Stimulated activated CD4-positive, alpha-beta T cell treated with anti-CD3 and anti-CD28 coated beads, Interleukin-1b, Interleukin-23, amount 100 ng/mL, for 1 hour (primary cell): ENCODE measurements at places on chromosomes 5 and 9.

DNA sequence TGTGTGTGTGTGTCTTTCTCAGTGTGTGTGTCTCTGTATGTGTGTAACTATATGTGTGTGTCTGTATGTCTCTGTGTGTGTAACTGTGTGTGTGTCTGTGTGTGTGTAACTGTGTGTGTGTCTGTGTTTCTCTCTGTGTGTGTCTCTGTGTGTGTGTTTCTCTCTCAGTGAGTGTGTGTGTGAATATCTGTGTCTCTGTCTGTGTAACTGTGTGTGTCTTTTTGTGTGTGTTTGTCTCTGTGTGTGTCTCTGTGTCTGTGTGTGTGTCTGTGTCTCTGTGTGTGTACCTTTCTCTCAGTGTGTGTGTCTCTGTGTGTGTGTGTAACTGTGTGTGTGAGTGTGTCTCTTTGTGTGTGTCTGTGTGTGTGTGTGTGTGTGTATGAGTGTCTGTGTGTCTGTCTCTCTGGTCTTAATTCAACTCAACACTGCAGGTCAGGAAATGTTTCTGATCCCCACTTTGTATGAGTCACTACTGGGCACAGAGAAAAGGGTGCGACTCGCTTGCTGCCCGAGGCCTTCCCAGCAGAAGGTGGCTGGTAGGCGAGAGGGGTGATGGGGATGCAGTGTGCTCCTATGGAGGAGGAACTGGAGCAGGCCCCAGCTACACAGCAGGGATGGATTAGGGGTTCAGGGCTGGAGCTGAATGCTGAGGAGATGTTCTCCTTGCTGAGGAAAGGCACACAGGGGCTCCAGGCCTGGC, 52.1 kb downstream of the NSG2 start:
- no peak for DNase-seq

- no peak for DNase-seq
Measured at GRCh38 chr5:57094753-57095683, 78.8 kb upstream of the GPBP1 start.

DNA sequence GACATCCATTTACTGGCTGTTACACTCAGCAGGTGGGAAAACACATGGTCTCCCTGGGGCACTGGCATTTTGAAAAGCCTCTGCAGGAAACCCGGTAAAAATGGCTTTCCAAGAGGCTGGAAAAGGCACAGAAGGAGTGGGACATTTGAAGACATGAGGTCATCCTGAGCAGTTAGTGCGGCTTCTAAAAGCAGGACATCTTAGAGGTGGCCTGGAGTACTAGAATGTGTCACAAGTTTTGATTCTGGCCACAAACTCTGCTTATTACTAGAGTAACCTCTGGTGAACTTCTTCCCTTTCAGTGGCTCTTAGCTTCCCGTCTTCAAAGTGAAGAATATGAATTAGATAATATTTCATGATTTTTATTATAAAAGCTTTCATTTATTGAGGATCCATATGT, 423.0 kb upstream of the BRINP1 start:
- no peak for DNase-seq

GRCh38 chr5:127562252-127562651, 44.8 kb downstream of the PRRC1 start:
- no peak for DNase-seq

DNA sequence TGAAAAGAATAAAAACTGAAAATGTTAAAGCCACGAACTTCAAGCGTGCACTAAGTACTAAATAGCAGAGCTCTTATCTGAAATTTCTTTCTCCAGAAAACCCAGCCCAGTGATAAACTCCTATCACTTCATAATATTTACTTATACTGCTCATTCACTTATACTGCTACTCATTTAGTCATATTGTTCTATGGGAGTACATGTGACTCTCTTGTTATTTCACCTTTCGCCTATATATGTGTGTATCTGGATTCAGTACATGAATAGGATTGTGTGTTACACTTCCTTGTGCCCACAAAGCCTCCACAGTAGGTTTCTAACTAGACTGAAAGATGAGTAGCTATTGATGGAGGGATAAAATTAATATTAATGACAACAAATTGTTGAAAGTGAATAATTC, 526.8 kb upstream of the GRAMD2B start:
- no peak for DNase-seq

DNA sequence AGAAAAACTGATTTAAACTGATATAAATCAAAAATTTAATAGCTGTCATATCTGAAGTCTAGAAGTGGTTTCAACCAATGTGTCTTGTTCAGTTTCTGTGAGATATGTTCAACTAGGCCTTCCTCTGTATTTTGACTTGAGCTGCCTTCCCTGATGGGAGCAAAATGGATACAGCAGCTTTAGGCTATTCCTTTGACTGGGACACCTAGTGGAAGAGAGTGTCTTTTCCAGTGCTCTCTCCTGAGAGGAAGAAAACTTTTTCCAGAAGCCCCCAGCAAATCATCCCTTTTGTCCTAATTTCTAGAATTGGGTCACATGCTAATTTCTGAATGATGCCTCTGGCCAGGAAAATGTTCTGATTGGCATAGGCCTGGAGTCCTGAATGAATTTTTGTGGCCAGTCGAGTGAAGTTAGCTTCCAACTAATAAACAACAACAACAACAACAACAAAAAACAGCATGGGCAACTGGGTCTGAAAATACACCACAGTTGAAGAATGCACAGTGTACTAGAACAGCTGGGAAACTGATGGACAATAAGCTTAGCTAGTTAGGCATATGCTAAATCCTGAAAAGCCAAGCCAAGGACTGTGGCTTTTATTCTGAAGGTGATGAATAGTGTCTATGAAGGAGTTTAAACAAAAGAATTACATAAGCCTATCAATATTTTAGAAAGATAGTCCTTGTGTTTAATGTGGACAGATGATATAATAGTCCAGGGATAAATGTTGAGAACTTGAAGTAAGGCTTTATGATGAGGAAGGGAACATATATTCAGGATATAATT, 125.7 kb downstream of the FBN2 start:
- DNase-seq: no peak

GRCh38 chr9:18601956-18602355, 128.0 kb downstream of the ADAMTSL1 start:
- DNase-seq: no peak

- DNase-seq: no peak
Measured at GRCh38 chr9:130947618-130948140, 8.6 kb upstream of the FIBCD1 start.

- no peak for DNase-seq
Measured at GRCh38 chr5:157120102-157120501, 11.3 kb upstream of the HAVCR2 start.

GRCh38 chr9:79763671-79764285, 192.0 kb downstream of the TLE4 start:
- DNase-seq: no peak

DNA sequence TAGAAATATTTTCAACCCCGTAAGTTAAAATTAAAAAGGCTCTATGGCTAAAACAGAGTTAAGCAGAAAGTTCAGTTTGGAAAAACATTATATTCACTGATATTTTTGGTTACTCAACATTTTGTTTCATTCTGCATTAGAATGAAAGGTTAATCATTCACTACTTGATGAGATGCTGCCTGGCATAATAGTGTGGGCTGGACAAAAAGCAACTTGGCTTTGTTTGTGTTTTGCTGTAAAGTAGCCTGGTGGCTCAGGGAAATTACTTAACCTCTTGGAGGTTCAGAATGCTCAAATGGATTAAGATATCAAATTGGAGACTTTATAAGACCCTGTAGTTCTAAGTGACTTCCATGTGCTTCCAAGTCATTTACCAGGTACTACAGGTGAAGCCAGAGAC, 367.4 kb upstream of the TRPC7 start:
- DNase-seq: no peak

DNA sequence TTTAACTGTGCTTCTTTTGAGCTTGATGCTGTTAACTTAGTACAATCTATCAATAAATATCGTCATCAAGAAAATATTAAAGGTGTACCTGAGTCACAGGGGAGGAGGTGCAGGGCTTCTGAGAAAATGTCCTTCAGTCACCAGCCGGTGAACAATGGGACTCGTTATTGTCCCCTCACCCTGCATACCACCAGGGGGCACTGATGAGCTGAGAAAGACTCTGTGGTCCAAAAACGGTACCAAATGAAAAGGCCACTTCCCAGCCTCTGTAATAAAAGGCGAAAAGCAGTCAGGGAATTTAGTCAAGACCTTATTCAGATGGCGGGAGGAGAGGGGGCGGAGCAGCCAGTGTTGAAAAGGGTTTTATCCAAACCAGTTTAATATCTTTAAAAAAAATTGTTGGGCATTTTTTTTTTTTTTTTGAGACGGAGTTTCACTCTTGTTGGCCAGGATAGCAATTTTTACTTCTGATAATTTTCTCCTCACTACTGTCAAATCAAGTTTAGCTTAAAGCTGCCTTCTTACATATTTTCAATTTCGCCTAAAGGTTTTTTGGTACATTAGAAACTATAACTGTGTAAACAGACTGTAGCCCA, 271.9 kb upstream of the ADAMTS16 start:
- DNase-seq: peak; percentile 19

GRCh38 chr5:118146824-118147223, 841.5 kb downstream of the DTWD2 start:
- no peak for DNase-seq

DNA sequence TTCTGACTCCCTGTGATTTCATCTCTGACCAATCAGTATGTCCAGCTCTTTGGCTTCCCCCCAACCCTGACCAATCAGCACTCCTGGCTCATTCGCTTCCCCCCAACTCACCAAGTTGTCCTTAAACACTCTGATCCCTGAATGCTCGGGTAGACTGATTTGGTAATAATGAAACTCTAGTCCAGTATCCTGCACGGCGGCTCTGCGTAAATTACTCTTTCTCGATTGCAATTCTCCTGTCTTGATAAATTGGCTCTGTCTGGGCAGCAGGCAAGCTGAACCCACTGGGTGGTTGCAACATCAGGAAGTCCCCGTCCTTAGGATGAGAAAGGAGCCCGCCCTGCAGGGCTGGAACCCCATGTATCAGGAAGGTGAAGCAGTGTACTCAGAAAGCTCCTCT, 10.4 kb downstream of the FCN2 start:
- DNase-seq: no peak

DNA sequence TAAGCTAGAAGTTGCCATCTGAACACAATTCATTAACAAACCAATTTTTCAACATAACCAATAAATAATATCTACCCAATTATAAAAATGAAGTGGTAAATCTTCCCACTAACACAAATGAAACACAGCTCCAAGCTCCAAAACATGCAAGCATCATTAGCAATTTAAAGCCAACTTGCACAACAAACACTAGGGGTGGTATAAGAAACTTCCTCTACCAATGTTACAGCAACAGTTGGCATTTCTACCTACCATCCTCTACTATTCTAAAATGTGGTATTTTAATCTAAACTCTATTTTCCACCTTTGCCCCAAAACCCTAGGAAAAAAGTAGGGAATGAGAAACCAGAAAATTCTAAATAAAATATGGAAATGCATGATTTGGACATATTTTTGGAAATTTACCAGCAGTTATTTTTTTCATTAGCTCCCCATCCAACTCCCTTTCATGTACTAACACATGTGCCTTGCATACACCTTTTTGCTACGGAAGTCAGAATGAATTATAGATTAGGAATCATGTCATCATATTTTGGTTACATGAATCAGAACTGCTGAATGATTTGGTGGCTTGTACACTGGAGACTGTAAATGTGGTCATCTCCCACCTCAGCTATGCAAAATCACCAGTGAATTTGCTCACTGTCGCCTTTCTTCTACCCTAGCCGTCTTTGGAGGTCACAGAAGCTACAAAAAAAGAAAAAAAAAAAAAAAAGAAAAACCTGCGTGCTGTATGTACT, 4.1 kb downstream of the NR6A1 start:
- no peak for DNase-seq

DNA sequence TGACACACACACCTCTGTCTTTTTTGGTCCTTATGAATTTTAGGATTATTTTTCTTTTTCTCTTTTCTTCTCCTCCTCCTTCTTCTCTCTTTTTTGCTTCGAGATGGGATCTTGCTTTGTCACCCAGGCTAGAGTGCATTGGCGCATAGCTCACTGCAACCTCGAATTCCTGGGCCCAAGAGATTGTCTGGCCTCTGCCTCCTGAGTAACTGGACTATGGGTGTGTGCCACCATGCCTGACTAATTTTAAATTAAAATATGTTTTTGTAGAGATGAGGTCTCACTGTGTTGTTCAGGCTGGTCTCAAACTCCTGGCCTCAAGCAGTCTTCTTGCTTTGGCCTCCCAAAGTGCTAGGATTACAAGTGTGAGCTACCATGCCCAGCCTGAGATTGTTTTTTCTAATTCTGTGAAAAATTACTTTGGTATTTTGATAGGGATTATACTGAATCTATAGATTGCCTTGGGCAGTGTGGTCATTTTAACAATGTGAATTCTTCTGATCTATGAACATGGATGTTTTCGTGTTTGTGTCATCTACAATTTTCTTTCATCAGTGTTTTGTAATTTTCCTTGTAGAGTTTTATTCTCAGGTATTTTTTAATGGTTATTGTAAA, 7.7 kb downstream of the AHRR start:
- no peak for DNase-seq

GRCh38 chr5:172661526-172661925, 20.5 kb downstream of the NEURL1B start:
- DNase-seq: no peak

DNA sequence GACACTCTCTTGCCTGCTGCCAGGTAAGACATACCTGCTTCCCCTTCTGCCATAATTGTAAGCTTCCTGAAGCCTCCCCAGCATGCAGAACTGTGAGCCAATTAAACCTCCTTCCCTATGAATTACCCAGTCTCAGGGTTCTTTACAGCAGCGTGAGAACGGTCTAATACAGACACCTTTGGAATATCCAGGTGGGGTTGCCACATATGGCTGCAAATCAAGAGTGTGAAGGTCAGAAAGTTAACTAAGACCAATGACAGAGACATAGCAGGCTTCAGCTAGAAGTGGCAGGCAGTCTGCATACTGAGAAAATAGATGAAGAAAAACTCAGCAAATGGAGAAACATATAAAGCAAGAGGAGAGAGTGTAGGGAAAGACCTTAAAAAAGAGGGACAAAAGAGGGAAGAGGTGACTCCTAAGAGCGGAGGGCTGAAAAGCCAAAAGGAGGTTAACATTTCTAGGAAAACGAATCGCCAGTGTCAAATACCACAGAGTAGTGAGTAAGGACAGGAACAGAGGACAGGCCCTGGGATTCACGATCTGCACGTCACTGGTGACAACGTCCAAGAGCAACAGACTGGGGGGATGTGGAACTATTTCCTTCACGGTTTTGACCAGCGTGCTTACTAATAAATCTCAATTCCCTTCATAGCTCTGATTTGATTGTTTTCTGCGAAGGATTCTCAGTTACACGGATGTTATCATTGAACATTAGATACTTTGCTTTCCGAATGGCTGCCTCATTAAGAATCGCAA, 1.7 kb upstream of the ACO1 start:
- no peak for DNase-seq

- DNase-seq: no peak
Measured at GRCh38 chr5:149780043-149780737, 50.1 kb downstream of the PPARGC1B start.
